ENCODE measurements at places on chromosomes 6 and 20.
A peak's percentile ranks its signal among the peaks of the same experiment; 100 is the strongest.

DNA sequence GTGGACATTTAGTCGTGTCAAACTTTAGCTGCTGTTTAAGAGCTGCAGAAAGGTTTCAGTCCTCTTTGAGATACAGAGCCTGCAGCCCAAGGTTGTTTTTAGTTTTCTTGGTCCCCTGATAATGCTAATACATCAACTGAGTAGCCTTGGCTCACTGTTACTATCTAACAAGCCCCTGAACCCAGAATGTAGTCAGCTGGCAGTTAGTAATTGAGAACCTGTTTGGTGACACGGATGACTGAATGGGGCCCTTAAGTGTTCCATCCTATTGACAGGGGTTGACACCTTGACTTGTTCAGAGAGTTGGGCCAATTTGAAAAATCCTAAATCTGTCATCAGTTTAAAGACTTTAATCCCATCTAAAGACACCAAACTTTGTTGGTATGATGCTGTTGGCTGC, 2.8 kb downstream of the RTN4IP1 start:
- no peak for DNase-seq

- DNase-seq = no peak
Measured at GRCh38 chr6:71262914-71263313, 25.7 kb upstream of the OGFRL1 start.

DNA sequence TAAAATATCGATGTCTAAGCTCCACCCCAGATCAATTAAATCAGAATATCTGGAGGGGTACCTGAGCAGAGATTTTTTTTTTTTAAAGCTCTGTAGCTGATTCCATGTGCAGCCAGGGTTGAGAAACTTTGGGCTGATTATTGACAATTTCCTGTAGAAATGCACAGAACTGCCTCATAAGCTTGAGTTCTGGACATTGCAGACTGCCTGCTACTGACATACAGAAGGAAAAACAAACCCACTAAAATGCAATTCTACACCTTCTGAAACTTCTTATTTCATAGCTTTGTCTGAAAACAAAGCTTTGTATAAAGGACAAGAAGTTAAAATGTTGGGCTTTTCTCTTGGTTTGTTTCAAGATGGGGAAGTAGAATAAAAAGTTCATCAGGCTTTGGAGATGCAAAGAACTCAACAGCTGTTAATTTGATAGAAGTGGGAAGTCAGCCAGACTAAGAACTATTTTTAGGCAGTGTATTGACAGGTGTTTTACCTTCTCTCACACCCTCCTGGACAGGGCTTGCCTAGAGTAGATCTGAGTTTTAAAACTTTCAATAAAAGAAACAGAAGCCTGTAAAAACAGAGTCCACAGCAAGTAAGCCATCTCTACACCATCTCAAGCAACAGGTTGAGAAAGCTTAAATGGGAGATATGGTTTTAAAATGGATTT, 147.7 kb downstream of the KCNQ5 start:
- no peak for DNase-seq

GRCh38 chr6:49490633-49491032, 9.1 kb upstream of the GLYATL3 start:
- no peak for DNase-seq

DNA sequence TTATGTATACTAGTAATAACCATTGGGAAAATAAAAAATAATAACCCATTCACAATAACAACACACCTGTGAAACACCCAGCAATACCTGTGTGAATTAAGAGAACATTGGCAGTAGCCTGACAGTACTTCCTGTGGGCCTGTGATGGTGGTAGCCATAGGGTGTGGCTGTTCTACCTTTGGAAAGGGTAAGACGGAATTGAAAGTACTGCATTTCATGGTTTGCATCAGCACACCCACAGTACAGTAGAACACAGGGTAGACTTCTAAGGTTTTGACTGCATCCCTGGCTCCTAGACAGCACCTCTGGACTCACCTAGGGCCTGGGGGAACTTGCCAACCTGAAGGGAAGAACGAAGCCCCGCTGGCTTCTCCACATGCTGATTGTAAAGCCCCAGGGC, 279.8 kb downstream of the HTR1B start:
- no peak for DNase-seq

DNA sequence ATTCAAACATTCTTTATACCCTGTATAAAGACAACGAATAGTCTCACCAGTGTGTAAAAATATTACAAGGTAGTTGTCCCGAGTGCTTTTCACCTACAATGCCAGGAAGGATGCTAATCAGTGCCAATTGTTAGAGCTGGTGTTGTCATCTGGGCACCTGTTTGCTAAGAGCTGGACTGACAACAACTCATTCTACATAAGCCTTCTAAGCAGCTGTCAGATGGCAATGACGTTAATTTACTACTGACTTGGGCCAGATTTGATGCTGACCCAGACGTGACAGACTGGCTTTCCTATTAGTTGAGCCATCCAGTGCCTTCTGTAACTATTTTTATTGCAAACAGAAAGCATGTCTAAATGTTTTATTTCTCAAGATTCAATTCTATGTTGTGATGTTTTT, 355.2 kb downstream of the ADGRB3 start:
- no peak for DNase-seq

DNA sequence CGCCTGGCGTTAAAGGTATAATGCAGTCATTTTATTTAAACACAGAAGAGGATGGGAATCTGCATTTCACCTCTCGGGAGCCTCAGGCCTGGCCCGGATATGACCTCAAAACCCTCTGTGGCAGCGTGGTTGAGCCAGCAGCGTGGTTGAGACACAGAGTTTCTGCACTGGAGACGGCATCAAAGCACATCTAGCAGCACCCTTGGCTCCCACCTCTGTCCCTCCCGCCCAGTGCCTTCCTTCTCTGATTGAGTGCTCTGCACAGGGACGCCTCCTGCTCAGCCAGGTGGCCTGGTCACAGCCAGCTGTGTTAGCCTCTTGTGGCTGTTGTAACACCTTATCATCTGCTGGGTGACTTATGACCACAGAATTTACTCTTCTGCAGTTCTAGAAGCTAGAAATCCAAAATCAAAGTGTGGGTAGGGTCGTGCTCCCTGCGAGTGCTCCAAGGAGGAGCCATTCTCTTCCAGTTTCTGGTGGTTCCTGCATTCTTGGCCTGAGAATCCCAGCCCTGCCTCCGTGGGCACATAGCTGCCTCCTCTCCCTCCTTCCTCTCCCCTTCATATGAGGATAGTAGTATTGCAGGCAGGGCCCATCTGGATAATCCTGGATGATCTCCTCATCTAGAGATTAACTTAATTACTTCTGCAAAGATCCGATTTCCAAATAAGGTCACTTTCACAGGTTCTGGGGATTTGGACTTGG, 156.7 kb downstream of the SYCP2 start:
- DNase-seq = peak; percentile 64

- DNase-seq = no peak
Measured at GRCh38 chr6:52605610-52606185, 28.8 kb upstream of the TRAM2 start.

- no peak for DNase-seq
Measured at GRCh38 chr6:122454673-122455072, 16.9 kb downstream of the SERINC1 start.

DNA sequence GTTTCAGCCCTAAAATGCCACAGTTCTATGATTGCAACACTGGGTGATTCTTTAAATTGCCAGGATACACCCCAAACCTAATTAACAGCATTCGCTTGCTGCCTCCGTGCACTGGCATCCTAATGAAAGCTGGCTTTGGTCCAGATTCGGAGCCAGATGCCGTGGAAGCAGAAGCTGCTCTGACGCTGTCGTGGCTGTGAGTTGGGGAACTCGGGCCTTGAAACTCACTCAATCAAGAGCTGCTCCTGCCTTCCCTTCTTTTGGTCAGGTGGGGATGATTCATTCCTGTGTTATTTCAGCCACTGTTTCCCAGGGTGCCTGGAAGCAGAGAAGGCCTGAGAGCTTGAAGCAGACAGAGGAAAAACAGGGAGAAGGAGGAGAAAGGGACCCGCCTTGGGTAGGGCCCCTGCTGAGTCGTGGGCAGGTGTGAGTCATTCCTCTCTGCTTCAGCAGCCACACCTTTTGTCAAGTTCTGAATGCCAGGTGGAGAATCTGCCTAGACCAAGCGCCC, 36.2 kb upstream of the DSP start:
- peak; percentile 74 for DNase-seq

- no peak for DNase-seq
Measured at GRCh38 chr6:85127168-85127498, 322.8 kb upstream of the NT5E start.

DNA sequence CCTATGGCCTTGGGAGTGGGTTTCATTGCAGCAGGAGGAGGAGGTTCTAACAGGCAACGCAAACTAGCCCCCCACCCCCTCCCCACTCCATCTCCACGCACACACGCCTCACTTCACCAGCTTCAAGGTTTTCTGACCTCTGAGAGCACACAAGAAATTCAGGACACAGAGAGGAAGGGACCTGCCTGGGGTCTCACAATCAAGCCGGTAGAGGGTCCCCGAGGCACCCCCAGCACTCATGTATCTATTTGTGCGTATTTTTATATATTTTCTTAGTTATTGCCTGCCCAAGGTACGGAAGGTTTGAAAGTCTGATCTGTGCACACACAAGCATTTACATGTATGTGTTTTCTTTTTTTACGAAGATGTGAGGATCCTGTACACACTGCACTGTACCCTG, 16.9 kb downstream of the MDFI start:
- no peak for DNase-seq

GRCh38 chr20:45611054-45611453, 18.5 kb upstream of the WFDC10A start:
- DNase-seq = no peak

- no peak for DNase-seq
Measured at GRCh38 chr20:39278230-39278788, 316.2 kb downstream of the DHX35 start.

DNA sequence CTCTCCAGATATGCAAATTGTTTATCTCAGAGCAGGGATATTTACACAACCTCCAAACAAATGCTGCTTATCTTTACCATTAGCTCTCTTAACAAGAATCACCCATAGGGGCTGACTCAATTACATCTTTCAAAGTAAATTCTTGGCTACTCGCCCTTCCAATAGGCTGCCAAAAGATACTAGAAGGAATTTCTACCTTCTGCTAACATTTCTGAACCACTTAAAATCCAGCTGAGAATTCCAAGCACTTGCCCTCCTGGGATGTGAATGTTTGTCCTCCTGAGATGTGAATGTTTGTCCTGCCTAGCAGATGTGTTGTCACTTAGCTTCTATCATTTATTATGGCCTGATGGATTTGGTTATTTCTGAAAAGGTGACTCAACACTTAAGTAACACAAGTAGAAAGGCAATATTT, 388.0 kb downstream of the GJA1 start:
- DNase-seq = no peak

DNA sequence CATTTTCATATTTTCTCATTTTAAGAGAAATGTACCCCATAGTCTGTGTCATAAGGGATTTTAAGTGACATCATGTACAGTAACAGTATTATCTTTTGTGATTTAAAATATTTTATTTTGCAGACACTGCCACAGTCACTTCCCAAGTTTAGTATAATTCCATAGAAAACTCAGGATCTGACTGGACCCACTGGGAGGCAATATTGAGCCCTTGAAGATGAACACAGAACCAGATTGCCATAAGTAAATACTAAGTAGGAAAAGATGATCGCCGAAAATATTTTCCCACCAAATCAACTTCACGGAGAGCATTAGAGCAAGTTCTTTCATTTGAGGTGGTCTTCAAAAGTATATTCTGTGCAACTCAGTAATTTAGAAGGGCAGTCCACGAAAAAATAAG, 17.6 kb upstream of the PKHD1 start:
- no peak for DNase-seq

DNA sequence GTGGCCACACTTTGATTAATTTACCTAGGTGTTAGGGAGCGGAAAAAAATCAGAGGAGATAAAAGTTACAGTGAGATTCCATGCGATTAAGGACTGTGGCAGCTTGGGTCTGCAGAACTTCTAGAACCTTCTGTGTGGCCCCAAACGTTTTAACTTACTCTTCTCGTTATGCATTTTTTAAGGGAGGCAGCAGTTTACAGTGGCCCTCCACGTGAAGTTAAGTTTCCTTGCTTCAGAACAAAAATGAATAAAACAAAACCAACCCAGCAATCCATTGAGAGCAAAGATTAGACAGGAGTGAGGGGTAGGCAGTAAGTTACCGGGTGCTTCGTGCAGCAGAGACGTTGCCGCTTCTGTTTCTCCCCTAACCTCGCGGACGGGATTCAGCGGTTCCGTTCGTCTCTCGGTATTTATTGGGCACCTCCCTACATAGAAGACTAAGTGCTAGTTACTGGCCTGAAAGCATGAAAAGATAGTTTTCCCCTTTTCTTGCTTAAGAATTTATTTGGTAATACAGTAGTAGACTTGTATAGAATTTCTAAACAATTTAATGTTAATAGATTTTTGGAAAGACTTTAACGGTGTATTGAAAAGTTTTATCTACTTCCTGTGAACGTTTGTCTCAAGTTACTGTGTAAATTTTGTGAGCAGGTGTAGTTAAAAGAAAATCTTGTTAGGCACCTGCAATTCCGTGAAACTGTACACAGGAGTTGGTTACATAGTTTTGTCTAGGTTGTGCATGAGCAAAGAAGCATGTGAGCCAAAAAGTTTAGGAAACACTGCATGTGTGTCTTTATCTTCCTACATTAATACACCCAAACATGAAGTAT, 1.1 kb downstream of the BAG2 start:
- DNase-seq = no peak

DNA sequence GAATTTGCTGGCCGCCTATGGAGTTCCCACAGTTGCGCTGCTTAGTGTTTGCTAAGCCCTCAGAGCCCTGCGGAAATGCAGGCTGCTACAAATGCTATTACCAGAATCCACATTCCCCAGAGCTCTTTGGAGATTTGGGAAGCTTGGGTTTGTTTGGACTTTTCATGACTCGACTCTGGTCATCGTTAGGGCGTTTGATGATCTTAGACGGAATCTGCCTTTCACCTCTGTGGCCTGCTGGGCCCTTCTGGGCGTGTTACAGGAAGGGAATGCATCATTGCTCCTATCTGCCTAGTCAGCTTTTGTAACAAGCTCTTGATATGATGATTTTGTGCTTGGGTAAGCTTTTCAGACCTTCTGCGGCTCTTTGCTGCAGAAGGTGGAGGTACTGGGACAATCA, 50.8 kb downstream of the EYA2 start:
- DNase-seq = no peak
